ENCODE measurements at places on chromosomes 4 and X.

GRCh38 chr4:34183926-34184325 lies 2060.4 kb downstream of the ARAP2 start:
- no peak for DNase-seq

- no peak for DNase-seq
Measured at GRCh38 chrX:124573468-124573867, 227.1 kb downstream of the SH2D1A start.

GRCh38 chrX:149504226-149504914 lies 736 bp downstream of the IDS start:
- DNase-seq, result peak; percentile 63

DNA sequence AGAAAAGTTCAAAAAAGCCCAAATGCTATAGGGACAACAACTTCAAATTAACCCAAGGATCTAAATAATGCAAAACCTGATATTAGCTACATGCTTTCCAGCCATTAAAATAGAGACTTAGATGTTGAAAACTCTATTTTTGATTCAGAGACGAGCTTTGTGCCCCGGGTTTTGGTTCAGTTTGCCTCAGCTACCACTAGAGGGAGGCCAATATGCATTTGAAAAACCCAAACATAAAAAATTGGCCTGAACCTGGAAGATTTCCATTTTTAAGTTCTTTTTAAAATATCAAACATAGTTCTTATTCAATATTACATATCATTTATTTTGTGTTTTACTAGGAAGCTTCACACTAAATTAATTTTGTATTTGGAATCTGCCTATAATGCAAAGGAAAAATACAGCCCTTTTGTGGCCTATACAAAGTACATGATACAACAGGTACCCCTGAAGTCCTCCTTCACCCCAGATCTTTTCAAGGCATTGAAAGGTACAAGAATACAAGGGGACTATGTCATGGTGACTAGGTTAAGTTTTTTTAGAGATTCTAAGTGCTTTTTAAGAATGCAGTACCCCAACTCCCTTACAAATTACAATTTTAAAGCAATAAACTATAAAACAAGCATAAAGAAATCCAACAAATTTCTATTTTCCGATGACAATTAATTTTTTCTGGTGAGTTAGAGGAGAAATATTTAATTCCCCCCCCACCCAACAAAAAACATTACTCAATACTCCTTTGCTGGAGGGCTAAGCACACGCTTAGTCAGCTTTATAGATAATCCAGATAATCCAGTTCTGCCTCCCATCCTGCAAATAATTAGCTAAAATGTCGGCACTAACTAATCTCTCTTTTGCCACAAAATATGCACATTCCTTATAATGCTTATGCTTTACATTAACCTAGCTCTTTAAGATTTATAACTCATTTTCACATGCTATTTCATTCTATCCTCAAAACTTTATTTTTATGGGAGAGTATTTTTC lies 97.7 kb upstream of the PTPN13 start:
- peak; percentile 1 for DNase-seq

DNA sequence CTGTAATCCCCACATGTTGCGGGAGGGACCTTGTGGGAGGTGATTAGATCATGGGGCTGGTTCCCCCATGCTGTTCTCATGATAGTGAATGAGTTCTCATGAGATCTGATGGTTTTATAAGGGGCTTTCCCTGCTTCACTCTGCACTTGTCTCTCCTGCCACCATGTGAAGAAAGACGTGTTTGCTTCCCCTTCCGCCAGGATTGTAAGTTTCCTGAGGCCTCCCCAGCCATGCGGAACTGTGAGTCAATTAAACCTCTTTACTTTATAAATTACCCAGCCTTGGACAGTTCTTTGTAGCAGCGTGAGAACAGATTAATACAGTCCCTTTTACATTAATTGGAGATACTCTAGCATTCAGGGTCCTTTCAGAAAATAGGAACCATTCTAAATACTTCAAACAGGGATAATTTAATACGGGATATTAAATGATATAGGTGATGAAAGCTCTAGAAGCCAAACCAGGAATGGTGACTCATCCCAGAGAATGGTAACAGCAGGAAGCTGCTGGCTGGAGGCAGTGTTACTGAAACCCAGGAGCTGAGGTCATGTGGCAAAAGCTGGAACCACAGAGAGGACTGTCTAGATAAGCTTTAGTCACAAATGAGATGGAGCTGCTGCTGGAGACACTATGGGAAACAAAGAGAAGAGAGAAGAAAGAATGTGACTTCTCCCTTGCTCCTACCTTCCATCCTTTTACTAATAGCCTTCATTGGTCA lies 57.3 kb downstream of the GSTCD start:
- DNase-seq, result no peak

Measured in NCI-H146 (cell line).